ENCODE measurements at places on chromosomes 7 and 10.

- DNase-seq = peak; percentile 11
Observed at GRCh38 chr7:95421000-95421846, 13.6 kb downstream of the PON2 start.

DNA sequence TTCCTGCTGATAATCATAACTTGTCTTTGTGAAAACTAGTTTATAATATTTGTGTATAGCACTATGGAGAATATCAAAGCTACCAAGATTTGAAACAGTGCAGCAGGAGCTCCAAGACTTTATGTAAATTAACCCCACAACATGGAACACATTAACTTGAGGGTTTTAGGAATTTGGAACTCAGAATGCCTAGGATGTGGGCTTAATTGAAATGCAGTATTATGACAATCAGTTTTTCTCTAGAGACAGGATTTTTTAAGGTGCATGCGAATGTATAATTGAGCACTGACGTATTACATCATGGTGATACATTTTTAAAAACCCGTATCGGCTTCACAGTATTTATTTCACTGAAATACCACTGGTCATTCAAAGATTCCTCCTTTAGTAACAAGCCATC, 313.1 kb upstream of the DGKB start:
- DNase-seq = no peak

GRCh38 chr7:47170516-47170915, 411.4 kb downstream of the TNS3 start:
- DNase-seq = no peak

GRCh38 chr10:88227342-88228018, 355.6 kb downstream of the RNLS start:
- DNase-seq = no peak

GRCh38 chr7:158564663-158565035, 23.0 kb downstream of the PTPRN2 start:
- no peak for DNase-seq

- peak; percentile 27 for DNase-seq
Observed at GRCh38 chr10:34637418-34637911, 177.6 kb downstream of the PARD3 start.

GRCh38 chr7:151063212-151063561, 3.8 kb downstream of the SLC4A2 start:
- DNase-seq = no peak

DNA sequence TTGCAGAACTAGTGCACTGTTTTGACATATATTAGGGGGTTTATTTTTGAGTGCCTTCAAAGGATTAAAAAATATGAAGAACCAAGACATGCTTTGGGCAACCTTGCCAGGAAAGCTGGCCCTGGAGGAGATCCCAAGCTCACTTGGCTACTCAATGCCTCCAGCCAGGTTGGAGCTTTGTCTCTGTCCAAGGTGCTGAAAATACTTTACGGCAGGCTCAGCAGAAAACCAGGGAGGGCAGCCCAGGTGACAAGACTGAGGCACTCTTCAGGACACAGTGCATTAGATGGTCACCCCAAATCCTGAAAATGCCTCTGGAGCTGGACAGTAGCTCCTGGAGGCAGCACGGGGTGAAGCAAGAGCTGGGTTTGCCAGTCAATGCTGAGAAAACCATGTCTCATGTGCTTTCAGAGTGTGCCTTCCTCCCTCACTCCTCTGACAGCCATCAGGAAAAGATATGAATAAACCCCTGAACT, 5.8 kb upstream of the KCNH2 start:
- DNase-seq = no peak

DNA sequence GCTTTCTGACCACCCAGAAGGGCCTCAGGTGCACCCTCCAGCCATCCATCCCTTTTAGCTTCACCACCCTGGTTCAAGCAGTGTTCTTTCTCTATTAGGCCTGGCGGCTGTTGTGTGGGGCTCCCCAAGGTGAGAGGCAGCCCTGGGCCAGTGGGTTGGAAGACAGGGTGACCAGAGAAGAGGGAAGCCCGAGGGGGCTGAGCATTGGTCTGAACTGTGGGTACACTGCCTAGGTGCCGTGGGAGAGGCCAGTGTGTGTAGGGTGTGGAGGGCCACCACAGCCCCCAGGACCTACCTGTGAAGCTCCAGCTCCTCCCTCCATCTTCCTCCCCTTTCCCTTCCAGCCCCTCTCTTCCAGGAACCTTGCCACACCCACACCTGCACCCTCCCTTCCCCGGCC, 9.1 kb upstream of the MTPAP start:
- DNase-seq = no peak

DNA sequence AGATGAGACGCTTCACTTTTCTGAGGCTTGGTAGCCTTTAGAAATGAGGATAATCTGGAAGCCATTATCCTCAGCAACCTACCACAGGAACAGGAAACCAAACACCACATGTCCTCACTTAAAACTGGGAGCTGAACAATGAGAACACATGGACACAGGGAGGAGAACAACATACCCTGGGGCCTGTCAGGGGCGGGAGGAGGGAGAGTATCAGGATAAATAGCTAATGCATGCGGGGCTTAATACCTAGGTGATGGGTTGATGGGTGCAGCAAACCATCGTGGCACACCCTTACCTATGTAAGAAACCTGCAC, 48.9 kb downstream of the LRGUK start:
- no peak for DNase-seq

DNA sequence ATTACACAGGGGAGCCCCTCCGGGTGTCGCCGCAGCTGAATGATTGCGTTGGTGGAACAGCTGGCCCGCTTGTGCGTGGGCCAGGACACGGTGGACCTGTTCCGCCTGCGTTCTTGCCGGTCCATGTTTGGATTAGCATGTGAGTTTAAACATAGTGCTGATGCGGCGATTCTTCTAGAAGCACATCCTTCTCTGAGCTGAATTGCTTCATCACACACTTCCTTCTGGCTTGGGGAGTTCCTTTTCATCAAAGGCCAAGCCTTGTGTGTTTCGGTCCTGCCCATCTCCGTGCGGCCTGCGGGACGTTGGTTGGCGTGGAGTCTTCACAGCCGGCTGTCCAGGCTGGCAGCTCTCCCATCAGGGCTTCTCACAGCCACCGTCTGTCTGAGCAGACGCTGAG, 45.5 kb upstream of the SLC29A4 start:
- no peak for DNase-seq

GRCh38 chr7:113015034-113015645, 71.5 kb downstream of the GPR85 start:
- DNase-seq = peak; percentile 7
